Thoracic aorta (tissue), 2 donors: ENCODE measurements at places on chromosomes 2 and 18. TPM values are rescaled to one million over a fixed set of nuclear protein-coding genes. Genes with fewer than 3 reads are reported as not detected.

GRCh38 chr2:144443837-144444817, 75.8 kb downstream of the ZEB2 start:
- DNase-seq = no peak

DNA sequence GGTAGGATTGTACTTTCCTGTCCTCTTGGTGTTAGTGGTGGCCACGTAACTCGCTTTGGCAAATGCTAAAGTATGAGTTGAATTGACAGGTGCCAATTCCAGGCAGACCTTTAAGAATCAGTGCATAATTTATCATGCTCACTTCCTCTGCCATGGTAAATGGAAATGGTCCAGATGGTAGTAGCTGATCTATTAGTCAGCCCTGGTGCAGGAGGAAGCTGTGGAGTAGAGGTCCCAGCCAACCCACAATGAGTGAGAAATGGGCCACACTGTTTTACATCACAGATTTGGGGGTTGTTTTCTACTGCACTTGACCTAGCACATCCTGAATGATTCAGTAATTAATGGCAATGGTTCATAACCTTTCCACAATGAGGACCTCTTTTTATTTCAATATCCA, 104.4 kb downstream of the RGPD3 start:
- DNase-seq = no peak

- DNase-seq = no peak
Measured at GRCh38 chr2:173990245-173990644, 25.1 kb upstream of the SP3 start.

GRCh38 chr18:36191711-36192110, 4.4 kb downstream of the MOCOS start:
- no peak for DNase-seq

- no peak for DNase-seq
Measured at GRCh38 chr2:15875969-15876705, 64.2 kb upstream of the MYCN start.

- no peak for DNase-seq
Measured at GRCh38 chr2:33215299-33215698, 261.1 kb upstream of the RASGRP3 start.

DNA sequence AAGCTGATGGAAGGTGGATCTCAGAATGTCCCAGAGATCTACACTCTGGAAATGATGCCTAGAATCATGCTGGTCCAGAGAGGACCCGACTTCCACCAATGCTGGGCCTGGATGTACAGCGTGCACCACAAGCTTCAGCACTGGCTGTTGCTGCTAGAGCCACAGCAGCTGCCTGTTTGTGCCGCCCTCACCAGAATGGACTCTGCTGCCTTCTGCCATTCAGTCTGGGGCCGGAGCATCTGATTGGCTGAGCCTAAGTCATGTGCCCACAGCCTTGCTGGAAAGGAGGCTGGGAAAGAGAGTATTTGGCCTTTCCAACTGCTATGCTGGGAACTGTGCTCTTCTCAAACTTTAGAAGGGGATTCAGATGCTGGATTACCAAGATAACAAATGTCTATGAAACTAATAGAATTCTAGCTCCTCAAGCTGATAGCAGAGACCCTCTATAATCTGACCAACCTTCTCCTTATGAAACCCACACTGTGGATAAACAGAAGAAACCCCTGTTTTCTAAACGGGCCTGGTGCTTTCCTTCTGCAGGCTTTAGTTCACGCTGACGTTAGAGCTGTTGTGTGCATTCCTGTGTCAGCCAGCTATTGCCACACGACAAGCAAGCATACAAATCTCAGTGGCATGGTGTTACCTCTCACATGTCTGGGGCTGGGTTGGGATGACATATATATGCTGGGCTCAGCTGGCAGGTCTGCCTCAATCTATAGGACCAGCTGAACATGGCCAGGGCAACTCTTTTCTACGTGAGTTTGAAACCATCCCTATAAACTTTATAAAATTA, 4.1 kb upstream of the LOXHD1 start:
- no peak for DNase-seq

DNA sequence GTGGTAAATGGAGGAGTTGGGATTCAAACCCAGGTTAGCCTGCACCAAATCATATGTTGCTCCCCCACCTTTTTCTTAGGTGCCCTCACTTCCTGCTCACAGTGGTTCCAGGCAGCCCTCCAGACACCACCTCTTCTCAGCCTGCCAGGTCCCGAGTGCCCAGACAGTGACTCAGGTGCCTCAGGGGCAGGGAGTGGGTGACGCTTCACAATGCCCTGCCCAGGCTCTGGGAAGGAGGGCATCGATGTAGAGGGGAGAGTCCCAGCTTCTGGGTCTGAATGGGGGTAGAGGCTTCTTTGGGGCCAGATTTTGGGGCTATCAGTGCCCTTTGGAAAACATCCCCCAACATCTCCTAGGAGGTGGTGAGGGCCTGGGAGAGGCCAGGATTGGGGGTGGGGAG, 5.2 kb upstream of the DNAJB2 start:
- no peak for DNase-seq

- DNase-seq = no peak
Measured at GRCh38 chr2:153068052-153068451, 349.6 kb downstream of the ARL6IP6 start.

- DNase-seq = no peak
Measured at GRCh38 chr18:62387257-62387656, 62.1 kb downstream of the TNFRSF11A start.

GRCh38 chr2:149466635-149467034, 120.9 kb downstream of the MMADHC start:
- DNase-seq = no peak

- DNase-seq = no peak
Measured at GRCh38 chr18:64090876-64091275, 58.0 kb downstream of the LINC00305 start.

GRCh38 chr2:216465579-216466195, 33.0 kb upstream of the RPL37A start:
- DNase-seq = no peak

DNA sequence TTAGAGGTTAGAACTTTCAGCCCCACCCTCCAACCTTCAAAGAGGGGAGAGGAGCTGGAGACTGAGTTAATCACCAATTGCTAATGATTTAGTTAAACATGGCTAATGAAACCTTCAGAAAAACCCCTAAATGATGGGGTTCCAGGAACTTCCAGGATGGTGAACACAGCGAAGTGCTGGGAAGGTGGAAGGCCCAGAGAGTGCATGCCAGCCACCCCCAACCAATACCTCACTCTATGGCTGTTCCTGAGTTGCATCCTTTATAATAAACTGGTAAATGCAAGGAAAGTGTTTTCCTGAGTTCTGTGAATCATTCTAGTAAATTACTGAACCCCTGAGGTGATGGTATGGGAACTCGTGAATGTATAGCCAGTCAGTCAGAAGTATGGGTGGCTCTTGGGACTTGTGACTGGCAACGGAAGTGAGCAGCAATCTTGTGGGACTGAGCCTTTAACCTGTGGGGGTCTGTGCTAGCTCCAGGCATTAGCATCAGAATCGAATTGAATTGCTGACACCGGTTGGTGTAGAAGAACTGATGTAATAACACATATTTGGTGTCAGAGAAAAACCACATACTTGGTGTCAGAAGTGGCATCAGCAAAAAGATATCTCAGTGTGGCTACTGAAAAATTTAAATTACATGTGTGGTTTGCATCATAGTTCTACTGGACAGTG, 37.4 kb downstream of the NPHP1 start:
- DNase-seq = no peak

- no peak for DNase-seq
Measured at GRCh38 chr2:102159295-102159694, 16.7 kb downstream of the IL1R1 start.

- no peak for DNase-seq
Measured at GRCh38 chr2:195647302-195647701, 9.7 kb upstream of the SLC39A10 start.

DNA sequence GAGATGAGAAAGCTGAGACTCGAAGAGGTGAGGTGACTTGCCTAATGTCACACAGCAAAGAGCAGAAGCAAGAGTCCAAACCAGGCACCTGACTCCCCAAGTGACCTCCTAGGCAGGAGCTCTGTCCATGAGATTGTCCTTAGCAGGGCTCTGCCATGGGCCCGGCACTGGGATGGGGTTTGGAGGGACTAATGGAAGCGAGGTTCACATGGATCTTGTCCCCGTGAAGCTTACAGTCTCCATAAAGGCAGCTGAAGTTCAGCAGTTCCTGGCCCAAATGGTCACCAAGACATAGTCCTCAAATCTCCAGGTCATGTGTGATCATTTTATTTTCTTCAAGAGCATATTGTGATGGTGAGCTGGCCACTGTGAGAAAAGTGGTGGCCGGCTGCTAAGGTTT, 57.0 kb upstream of the AFF3 start:
- DNase-seq = no peak

DNA sequence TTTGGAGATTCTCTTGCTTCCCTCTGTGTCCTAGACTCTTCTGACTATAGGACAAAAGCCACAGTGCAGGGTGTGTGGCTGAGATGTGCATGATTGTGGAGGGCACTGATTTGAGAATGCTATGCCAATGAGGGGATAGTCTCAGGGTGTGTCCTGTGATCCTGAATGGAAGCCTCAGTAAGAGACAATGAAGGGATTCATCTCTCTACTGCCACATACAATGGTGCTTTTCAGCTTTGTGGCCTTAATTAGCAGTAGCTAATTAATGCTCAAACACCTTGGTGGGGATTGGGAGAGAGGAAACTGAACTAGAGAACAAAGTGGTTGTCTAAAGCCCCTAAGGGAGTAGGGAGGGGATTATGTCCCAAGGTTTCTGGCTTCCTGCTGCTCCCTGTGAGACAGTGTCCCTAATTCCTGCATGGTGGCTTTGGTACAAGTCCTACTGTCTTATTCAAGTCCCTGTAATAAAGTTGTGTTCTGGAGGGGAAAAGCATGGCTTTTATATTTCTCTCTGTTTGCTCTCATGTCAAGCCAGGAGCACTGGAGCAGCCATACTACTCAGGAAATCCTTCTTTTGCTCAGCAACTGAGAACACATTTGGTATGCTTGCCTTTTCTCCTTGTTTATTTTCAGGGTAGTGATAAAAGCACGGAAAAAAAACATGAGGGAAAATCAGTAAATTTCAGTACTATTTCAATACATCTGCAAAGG, 415.2 kb upstream of the TCF4 start:
- no peak for DNase-seq

- DNase-seq = no peak
Measured at GRCh38 chr2:23694058-23695045, 232.6 kb downstream of the ATAD2B start.

- no peak for DNase-seq
Measured at GRCh38 chr2:128914320-128914719, 595.7 kb upstream of the HS6ST1 start.

DNA sequence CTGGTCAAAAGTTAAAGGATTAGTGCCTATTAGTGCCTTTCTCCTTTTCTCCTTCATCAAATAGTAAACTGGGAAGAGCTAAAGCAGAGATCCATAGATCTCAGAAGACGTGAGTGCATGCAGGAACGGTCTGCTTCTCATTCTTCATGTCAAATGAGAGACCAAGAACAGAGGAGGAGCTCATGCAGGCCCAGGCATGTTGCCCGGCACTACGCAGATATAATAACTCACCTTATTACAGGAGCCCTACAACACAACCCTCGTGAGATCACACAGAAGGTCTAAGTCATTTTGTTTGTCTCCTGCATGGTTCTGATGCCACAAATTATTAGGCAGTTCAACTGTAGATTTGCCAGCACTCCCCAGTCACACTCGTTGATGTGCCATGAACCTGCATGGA, 71.8 kb downstream of the CMPK2 start:
- no peak for DNase-seq

- DNase-seq = no peak
Measured at GRCh38 chr18:40524881-40525280, 1430.2 kb upstream of the PIK3C3 start.

- DNase-seq = no peak
Measured at GRCh38 chr2:64313398-64313723, 140.6 kb upstream of the LGALSL start.

- DNase-seq = no peak
Measured at GRCh38 chr2:167874812-167875211, 372.6 kb downstream of the STK39 start.

DNA sequence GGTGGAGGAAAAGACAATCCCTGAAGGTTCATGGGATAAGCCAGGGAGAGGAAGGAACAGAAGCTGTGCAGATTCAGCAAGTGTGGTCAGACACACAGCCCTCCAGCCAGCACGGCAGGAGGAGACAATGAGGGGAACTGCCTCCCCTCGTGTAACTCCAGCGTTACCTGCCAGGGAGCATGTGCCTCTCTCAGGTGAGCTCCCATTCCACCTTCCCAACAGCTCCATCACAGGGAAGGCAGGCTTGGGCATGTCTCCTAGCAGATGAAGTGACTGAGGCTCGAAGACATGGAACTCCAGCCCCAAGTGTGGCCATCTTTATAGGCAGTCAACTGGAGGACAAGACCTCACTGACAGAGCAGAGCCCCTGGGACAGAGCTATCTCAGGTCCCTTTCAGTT, 47.4 kb downstream of the ZBTB7C start:
- no peak for DNase-seq

DNA sequence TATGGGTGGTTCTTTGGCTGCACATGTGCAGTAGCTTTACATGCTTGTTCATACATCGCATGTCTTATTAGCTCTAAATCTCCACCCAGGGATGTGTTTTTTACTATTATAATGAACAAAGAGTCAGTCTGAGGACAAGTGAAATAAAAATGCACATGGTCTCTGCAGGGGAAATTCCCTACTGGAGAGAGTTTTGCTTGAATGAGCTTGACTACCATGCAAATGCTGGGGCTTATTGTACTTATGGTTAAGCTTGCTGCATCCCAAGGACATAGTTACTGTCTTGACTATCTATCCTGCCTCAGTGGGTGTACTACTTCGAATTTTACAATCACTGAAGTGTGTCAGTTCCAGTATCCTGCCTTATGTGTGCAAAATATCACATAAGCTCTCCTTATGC, 362.7 kb downstream of the TDRD15 start:
- DNase-seq = no peak

GRCh38 chr2:169221745-169222369, 140.5 kb downstream of the LRP2 start:
- no peak for DNase-seq

The SCG2 gene
- total RNA-seq = 0.56 TPM

The XPO1 gene
- total RNA-seq = 117 TPM

The TEKT4 gene
- not detected for total RNA-seq

The GPR45 gene
- not detected for total RNA-seq

The LYPD6B gene
- not detected for total RNA-seq

The UGT1A4 gene
- total RNA-seq = not detected

The ANKRD30BL gene
- not detected for total RNA-seq

The INHBB gene
- 19.4 TPM for total RNA-seq

The HRH4 gene
- 2.5 TPM for total RNA-seq

The CHST9 gene
- total RNA-seq = not detected

The SETBP1 gene
- total RNA-seq = 39.3 TPM

The POTEJ gene
- total RNA-seq = not detected

The ZNF514 gene
- 22.3 TPM for total RNA-seq

The COL4A3 gene
- 29.6 TPM for total RNA-seq

The STAT4 gene
- total RNA-seq = 6.6 TPM

The PARD3B gene
- total RNA-seq = 25.7 TPM

The MC4R gene
- total RNA-seq = not detected

The CERKL gene
- not detected for total RNA-seq
